Endothelial cell (in vitro differentiated cells): ENCODE measurements at places on chromosomes 16 and 17.

- no peaks in the 10 kb centered on the region for H3K36me3 ChIP-seq
- no peaks in the 10 kb centered on the region for H3K4me1 ChIP-seq
- H3K27me3 ChIP-seq: peaks cover 12% of the 10 kb centered on the region
- DNase-seq: no peak
Measured at GRCh38 chr16:67006930-67007658, 18.7 kb downstream of the CES4A start.

DNA sequence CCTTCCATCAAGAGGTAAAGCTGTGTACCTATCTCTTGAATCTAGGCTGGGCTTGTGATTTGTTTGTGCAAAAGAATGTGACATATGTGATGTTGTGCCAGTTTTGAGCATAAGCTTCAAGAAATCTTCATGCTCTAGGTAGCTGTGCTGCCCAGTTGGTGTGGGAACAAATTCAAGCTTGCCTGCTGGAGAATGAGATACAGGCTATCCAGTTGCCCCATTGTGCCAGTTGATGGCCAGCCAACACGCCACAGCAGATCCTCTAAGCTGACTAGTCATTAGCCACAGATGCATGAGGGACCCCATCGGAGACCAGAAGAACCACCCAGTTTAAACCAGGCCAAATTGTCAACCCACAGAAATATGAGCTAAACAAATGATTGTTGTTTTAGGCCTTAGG lies 180.5 kb upstream of the MPHOSPH6 start:
- no peak overlapping the region for H3K27ac ChIP-seq
- H3K4me3 ChIP-seq: no peak overlapping the region
- H3K36me3 ChIP-seq: no peaks in the 10 kb centered on the region

- H3K4me1 ChIP-seq: no peaks in the 10 kb centered on the region
- DNase-seq: no peak
- H3K27ac ChIP-seq: no peak overlapping the region
- no peaks in the 10 kb centered on the region for H3K36me3 ChIP-seq
Measured at GRCh38 chr17:19720631-19721426, 4.4 kb upstream of the SLC47A2 start.

DNA sequence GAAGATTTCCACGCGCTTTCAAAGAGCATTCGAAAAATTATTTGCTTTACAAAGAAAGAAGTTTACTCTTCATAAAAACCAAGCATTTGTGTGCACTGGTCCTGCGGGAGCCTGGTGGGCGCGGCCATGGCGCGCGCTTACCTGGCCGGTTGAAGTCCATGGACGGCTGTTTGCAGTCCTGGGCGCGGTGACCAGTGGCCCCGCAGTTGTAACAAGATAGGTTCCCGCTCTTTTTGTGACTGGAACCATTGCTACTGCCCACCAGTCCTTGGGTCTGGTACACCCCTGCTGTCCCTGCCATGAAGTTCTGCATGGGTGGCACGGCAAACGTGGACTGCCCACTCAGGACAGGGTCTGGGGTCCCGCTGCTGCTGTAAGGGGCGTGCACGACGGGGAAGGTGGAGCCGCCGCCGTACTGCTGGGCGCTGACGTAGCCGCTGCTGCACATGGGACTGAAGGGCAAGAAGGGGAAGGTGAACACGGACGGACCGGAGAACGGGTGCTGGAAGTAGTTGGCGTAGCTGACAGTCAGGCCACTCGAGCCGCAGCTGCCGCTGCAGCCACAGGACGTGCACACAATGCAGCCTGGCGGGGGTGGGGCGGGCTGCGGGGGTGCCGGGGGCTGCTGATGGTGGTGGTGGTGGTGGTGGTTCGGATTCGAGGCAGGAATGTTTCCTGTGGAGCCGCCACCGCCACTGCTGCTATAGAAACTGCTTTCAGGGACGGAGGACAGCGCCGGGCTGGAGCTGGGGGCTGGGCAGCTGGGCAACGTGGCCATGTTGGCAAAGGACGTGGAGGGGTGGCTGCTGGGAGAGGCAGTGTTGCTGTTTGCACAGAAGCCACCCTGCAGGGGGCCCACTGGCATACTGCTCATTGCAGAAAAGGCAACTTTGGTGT lies 19.5 kb downstream of the MAP1LC3B start:
- peaks cover 6% of the 10 kb centered on the region for H3K27me3 ChIP-seq
- no peak overlapping the region for H3K4me3 ChIP-seq
- H3K4me1 ChIP-seq: no peaks in the 10 kb centered on the region

DNA sequence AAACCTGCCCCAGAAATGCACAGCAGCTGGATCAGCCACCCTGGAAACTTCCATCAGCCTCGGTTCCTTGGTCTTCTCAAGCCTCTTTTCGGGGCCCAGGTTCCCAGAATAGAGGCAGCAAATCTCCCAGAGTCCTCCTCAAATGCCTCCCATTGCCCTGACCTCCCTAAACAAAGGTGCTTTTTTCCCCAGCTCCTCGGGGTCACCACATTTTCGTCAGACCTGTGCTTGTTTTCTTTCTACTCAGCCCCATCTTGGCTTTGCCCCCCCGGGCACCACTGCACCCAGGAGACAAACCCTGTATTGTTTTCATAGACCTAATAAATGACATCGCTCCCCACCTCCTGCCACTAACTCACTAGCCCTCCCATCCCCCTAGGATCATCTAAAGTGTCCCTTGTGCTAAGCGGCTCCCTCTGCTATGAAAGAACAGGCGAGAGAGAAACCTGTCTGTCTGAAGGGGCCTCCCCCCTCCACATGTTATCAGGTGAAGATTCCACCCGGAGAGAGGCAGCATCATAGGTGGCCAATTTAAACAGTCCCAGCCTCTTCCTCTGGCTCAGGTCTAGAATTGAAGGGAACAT lies 451.1 kb downstream of the SOX9 start:
- H3K27ac ChIP-seq: no peak overlapping the region
- no peak for DNase-seq
- H3K27me3 ChIP-seq: peaks cover 8% of the 10 kb centered on the region
- no peaks in the 10 kb centered on the region for H3K36me3 ChIP-seq
- H3K4me3 ChIP-seq: no peak overlapping the region

- H3K27me3 ChIP-seq: peaks cover 9% of the 10 kb centered on the region
- peak; percentile 82 for DNase-seq
- no peak overlapping the region for H3K27ac ChIP-seq
- no peaks in the 10 kb centered on the region for H3K36me3 ChIP-seq
Measured at GRCh38 chr16:30186782-30187555, 3.6 kb downstream of the CORO1A start.

DNA sequence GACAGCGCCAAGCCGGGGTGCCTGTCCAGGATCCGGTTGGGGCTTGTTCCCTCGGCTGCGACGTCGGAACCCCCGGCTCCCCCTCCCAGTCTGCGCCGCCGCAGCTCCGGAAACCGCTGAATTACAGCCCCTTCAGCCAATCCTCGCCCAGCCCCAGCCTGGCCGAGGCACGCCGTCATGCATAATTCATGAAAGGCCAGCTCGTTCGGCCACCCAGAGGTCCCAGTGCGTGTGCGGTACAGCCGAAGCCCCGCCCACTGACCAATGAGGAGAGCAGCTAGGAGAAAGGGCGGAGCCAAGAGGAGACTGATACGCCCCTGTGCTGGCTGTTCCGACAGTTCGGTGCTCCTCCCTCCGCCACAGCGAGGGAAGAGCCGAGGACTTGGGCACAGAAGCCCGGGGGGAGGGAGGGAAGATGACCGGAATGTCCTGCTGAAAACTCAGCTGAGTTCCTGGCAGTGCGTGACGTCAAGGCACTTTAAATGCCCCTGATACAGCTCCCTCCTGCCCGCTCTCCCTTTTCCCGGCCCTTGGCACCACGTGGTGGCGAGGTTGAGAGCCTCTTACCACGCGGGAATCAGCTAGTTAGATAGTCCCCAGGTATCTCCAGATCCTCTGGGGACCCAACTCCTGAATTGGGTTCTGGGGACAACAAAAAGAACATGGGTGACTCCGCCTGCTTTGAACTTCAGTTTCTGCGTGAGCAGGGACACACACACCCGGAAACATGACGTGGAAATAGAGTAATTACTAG lies at the start of gene STAT3:
STAT3 (minus strand) TSS at position 62 of the 754 bp plus-strand sequence. CDS start 39,926 bp downstream, outside the sequence.
- peaks cover 2% of the 10 kb centered on the region for H3K27me3 ChIP-seq
- H3K4me1 ChIP-seq: peaks cover 27% of the 10 kb centered on the region
- no peaks in the 10 kb centered on the region for H3K36me3 ChIP-seq
- peak within 1 kb of the TSS; percentile 95 for H3K4me3 ChIP-seq
- peak; percentile 100 for DNase-seq
- peak within 1 kb of the TSS; percentile 92 for H3K27ac ChIP-seq

GRCh38 chr16:74729783-74730683 lies 29.4 kb upstream of the MLKL start:
- DNase-seq: no peak
- H3K27me3 ChIP-seq: peaks cover 2% of the 10 kb centered on the region
- H3K27ac ChIP-seq: peak overlapping the region; percentile 48
- peaks cover 4% of the 10 kb centered on the region for H3K36me3 ChIP-seq
- H3K4me1 ChIP-seq: peaks cover 5% of the 10 kb centered on the region
- no peak overlapping the region for H3K4me3 ChIP-seq
